ENCODE measurements at places on chromosomes 16 and 17.
A peak's percentile ranks its signal among the peaks of the same experiment; 100 is the strongest.

DNA sequence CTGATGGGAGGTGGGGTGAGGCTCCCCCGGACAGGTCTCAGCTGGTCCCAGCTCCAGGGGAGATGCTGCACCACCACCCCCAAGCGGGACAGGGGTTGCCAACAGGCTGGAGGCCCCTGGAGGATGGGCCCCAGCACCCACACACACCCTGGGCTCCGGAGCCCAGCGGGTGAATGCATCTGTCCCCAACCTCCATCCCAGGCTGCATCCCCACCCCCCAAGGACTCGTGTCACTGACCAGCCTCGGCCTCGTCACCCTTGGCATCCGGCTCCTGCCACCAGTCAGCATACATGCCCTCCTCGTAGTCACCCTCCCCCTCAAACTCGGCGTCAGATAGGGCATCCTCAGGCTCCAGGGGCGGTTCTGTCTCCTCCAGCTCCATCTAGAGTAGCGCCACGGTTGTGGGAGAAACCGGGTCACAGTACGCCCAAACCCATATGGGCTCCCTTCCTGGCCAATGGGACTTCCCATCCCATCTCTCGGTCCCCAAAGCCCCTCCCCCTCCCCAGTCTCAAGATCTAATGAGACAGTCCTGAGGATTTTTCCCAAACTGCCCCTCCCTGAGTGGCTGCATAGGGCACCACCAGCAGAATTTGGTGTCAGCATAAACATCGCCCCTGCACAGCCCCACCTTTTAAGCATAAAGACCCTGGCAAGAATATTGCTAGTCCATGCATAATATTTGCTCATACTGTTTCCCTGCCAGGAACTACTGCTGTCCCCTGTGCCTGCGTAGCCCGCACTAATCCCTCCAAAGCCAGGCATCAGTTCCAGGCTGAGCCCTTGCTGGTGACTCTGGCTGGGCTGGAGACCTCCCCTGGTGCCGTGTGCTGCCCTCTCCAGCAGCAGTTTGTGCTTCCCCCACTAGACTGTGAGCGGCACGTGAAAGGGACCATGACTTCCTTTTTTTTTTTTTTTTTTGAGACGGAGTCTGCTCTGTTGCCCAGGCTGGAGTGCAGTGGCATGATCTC is 8.4 kb downstream of the P3H4 start:
- peak; percentile 63 for DNase-seq

GRCh38 chr16:79404571-79404970 is 196.0 kb downstream of the MAF start:
- DNase-seq: no peak

GRCh38 chr17:61454381-61455323 is 2.4 kb downstream of the TBX4 start:
- DNase-seq: no peak

GRCh38 chr17:62680541-62681052 is 53.1 kb downstream of the MRC2 start:
- DNase-seq: peak; percentile 46

DNA sequence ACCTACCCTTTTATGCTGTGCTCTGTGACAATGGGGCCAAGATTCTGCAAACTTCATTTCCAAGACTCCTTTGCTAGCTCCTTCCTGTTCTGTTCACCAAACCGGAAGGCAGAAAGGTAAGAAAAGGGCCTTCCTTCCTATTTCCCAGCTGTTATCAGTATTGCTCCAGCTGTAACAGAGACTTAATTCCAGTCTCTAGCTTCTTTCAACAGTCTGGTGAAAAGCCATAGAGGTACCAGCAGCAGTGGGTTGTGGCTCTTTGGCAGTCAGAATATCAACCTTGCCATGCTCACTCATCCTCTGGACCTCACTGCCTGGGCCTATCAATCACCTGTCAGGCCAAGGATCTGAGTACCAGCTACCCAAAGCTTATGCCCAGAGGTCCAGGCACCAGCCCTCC is 89.4 kb upstream of the C17orf78 start:
- DNase-seq: no peak

- DNase-seq: no peak
Observed at GRCh38 chr17:64706224-64707049, 44.3 kb upstream of the SMURF2 start.

DNA sequence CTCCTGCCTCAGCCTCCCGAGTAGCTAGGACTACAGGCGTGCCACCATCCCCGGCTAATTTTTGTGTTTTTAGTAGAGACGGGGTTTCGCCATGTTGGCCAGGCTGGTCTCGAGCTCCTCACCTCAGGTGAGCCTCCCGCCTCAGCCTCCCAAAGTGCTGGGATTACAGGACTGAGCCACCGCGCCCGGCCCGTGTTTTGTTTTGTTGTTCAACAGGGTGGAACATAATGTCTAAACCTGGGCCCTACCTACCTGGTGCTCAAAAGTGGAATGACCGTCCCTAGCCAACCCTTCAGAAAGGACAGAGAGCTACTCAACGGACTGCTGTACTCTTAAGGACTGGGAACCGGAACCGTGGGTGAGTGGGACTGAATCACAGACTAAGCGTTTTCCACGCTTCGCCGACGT is 772 bp upstream of the KIF22 start:
- no peak for DNase-seq
